ENCODE measurements at places on chromosomes 5 and 9.

DNA sequence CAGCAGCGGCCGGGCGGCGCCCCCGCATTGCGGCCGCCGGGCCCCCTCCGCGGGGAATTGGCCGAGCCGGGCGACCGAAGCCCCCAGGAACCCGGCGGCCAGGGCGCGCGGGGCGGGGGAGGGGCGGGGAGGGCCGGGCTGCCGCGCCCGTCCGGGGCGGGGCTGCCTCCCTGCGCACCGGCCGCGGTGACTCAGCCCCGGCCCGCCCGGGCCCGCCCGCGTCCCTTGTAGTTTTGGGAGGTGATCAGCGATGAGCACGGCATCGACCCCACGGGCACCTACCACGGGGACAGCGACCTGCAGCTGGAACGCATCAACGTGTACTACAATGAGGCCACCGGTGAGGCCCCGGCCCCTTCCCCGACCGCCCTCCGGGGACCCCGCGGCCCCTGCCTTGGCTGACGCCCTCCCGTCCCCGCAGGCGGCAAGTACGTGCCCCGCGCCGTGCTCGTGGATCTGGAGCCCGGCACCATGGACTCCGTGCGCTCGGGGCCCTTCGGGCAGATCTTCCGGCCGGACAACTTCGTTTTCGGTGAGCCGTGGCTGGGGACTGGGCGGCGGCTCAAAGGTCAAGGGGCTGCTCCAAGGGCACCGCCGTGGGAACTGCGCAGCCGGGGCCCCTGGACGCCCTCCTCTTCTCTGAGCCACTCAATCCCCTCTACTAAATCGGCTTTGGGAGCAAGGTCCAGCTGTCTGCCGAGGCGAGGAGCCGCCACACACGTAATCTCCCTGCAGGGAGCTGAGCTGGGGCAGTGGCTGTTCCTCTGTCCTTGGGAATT, 592 bp downstream of the TUBB4B start:
- peak; percentile 58 for DNase-seq

DNA sequence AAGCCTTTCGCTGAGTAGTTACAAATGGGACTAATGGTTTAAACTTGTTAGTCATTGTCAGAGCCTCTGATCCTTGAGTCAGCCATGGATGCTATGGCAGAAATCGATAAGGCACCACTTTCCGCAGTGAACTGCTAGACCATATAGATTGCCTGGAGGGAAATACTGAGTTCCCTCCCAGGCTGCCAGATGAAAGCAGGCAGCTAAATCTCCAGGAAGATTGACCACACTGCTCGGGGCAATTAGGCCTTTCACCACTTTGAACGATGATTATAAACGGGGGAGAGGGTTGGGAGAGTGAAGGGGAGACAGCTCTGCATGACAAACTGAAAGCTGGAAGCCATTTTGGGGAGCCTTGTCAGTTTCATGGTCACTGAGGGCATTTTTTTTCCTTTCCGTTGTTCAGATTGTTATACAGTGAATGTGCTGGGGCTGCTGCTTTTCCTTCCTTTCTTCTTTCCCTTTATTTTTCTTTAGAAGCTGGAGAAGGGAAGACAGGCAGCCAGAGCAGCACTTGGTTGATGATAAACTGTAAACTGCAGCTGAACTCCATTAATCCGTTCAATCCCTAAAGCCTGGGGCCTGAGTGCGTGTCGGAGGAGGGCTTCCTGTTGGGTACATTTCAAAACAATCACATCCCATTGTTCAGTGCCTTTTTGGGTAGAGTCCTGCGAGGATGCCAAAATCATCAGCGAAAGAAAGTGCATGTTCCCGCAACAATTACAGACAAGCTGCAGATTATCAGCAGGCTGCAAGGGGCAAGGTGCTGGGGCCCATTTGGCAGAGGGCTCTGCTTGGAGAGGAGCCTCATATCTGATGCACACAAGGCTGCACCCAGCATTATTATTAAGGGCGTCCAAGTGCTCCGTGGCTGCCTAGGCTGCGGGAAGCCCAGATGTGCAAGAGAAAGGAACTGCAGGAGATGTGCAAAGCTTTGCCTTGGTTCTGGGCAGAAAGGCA, 308.4 kb downstream of the PSAT1 start:
- DNase-seq: no peak

DNA sequence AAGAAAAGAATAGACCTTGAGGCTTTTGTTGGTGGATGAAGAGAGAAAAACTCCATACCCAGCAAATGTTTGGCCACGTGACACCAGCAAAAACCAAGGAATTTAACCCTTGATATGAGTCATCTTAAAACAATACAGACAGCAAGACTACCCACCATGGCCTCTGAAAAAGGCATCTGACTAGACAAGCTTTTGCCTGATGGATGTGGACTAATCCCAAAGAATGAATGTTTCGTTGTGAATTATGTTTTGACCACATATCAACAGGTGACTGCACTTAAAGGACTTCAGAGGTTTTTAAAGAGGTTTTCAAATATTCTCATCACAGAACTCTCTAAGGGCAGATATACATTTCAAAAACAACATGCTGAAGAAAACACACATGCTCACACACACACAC, 33.0 kb upstream of the SLC1A3 start:
- DNase-seq: no peak

DNA sequence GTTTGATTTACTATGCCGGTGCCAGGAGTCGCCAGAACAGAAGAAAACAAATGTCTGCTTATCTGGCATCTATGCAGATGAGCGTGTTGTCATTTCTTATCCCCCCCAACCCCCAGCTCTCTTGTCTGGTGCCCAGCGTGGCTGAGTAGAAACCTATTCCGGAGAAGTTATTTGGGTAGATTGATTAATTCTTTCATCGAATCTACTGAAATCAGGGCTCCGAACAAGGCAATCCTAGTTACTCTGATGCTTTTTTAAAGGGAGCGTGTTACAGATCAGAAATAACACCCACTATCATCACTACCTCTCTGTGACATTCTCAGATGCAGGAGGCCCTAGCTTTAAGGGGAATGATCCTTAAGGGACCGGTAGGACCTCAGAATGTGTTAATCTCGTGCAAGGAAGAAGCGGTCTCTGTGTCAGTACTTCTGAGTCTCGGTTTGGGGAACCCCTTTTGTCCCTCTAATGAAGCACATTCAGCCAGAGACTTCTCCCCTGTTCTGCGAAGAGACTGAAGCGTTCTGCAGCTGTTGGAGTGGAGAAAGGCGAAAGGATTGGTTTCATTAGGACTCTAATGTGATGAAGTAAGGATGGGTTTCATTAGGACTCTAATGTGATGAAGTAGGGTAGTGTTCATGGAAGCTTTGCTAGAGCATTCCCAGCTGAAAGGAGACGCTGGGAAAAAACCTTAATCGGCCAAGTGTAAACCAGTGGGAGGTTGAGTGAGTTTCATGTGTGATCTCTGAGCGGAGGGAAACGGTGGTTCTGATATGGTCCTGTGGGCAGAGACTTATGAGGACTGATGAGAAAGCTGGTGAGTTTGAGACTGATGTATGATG, 1.5 kb downstream of the PIP5K1B start:
- no peak for DNase-seq

- no peak for DNase-seq
These were observed 88.3 kb downstream of the ANKRD33B start for GRCh38 chr5:10652151-10652550.

GRCh38 chr5:140148508-140148907, 22.8 kb downstream of the IGIP start:
- no peak for DNase-seq

DNA sequence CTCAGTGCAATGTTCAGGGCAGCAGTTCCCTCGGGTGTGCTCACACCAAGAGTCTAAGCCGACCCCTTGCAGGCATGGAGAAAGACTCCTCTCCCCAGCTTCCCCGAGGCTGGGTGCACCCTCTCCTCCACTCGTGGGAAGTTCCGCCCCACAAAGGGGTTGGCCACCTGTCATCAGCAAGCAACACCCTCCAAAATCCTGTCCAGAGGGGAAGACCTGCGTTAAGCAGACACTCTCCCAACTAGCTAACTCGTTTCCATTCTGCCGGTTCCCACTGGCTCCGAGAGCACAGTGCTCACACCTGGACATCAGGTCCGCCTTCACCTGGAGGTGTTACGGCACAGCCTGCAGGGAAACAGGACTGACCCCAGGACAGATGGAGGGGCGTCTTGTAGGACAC, 117.9 kb upstream of the IRX4 start:
- DNase-seq: no peak

DNA sequence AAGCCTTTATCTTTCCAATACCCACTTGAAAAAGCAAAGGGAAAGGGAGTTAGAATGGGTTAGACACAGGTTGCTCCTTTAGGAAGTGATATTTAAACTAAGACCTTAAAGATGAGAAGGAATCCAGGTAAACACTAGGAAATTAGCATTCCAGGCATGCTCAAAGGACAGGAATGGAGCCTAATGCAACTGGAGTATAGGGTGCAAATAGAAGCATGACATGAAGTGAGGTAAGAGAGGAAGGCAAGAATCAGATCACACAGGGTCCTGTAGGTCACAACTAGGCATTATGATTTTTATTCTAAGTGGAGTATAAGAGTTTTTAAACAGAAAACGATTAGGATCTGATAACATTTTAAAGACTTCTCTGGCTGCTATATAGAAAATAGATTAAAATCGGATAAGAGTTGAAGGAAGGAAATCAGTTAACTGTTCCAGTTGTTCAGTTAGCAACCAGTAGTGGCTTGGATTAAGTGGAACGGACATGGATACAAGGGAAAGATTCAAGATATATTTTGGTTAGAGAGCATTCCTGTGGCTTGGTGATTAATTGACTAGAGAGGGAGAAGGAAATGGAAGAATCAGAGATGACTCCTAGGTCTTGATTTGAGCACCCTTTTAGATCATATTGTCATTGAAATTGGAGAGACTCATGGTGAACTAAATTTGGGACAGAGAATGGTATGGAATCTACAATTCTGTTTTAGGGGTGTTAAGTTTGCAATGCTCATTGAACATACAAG, 95.9 kb downstream of the FBXO4 start:
- no peak for DNase-seq

DNA sequence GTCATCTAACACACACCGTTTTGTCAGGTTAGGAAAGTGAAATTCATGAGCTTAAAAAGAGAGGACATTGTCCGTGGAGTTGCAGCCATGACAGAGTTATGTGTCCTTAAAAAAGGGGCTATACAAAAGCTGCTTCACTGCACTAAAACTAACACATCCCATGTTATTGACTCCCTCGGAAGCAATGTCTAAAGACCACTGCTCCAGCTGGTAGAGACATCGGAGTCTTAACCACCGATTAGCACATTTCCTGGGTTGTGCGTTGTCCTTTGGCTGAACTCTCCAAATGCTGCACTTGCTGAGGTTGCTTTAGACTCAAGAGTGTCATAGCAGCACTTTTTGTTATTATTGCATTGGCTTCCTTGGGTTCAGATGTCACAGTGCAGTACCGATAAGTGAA, 128.3 kb upstream of the C9orf72 start:
- no peak for DNase-seq

- no peak for DNase-seq
These were observed 52.2 kb upstream of the ABCA1 start for GRCh38 chr9:104980039-104980654.

DNA sequence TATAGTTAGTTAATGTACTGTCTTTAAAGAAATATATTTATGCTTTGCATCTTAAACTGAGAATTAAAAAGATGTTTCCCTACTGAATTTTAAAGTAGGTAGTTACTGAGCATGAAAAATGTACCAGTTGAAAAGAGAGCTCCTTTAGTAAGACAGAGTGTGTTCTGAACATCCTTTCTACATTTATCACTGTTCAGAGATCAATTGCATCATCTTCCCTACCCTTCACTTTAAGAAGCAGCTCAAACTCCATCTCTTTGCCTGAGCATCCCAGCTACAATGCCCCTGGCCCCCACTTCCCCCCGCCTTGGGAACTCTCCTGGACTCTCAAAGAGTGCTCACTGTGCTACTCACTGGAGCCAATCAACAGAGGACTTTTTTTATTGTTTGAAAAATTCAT, 164.7 kb downstream of the GNAQ start:
- DNase-seq: no peak

DNA sequence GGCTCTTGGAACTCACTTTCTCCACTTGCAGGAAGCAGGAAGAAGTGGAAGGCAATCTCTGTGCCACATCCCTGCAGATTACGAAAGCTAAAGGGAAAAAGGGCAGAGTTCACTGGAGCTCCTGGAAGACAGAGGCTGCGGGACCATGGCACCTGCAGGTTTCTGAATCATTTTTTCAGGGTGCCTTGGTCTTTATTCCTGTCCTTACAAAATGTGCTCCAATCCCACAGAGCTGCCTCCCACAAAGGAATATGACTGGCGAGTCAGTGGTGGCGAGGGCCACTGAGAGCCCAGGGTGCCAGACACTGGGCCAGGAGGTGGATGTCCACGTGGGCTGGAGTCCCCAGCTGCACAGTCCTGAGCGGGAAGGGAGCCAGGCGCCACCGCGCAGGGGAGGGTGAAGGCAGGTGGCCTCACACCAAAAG, 183.0 kb downstream of the FANCC start:
- no peak for DNase-seq

Measured in activated CD4-positive, alpha-beta T cell treated with anti-CD3 and anti-CD28 coated beads, Interleukin-2, Interleukin-4, amounts not matched to agents 100 ng/mL and 50 ng/mL, durations not matched to agents 16 hours and 8 hours (primary cell).